Activated CD4-positive, alpha-beta memory T cell treated with anti-CD3 and anti-CD28 coated beads for 36 hours (primary cell): ENCODE measurements at places on chromosomes 2 and 18.

DNA sequence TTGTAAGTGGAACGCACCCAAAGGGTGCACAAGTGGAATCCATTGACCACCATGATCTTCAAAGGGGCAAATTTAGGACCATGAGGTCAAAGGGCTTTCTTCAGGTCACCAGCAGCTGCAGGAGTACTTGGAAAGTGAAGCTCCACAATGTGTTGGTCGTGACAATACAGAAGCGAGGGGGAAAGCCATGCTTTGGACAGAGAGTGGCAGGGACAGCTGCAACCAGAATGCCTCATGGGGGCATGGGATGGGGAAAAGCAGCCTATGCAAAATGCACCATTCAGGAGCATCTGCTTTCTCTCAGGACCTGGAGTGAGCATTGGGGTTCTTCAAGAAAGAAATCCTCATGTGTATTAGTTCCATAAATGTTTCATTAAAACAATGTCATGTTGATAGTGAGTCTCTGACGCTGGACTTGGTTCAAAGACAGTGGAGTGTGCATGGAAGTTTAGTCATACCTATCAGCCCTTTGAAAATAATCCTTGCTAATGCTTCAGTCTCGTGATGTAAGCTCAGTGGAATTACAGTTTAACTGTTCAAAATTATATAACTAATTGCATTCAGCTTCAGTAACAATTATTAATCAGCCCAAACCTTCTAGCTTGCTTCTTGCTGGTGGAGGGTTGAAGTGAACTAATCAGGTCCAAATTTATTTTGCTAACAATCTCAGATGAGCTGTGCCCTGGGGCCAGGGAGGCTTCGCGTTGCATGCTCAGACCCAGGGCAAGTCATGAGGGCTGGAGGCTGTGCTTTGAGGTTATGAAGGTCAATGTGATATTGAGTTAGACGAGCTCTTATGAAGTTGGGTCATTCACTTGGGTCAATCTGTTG is 41.6 kb downstream of the ACKR3 start:
- DNase-seq = no peak

DNA sequence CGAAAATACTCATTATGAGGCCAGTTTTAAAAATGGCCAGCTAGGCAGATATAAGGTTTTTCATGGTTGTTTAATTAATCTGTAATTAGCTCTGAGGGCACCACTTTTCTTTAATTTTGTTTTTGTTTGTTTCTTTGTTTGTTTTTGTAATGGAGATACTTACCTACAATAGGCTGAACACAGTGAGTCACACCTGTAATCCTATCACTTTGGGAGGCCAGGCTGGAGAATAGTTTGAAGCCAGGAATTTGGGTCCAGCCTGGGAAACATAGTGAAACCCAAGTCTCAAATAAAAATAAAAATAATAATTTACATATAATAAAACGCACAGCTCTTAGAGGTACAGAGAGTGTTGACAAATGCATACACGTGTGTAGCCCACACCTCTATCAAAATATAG is 56.8 kb upstream of the MSH2 start:
- DNase-seq = no peak

- DNase-seq = no peak
Measured at GRCh38 chr2:230691005-230691647, 21.5 kb upstream of the CAB39 start.

- no peak for DNase-seq
Measured at GRCh38 chr2:128783193-128783671, 464.6 kb upstream of the HS6ST1 start.

GRCh38 chr2:113361051-113361450 is 76.4 kb upstream of the ZNG1B start:
- DNase-seq = no peak

DNA sequence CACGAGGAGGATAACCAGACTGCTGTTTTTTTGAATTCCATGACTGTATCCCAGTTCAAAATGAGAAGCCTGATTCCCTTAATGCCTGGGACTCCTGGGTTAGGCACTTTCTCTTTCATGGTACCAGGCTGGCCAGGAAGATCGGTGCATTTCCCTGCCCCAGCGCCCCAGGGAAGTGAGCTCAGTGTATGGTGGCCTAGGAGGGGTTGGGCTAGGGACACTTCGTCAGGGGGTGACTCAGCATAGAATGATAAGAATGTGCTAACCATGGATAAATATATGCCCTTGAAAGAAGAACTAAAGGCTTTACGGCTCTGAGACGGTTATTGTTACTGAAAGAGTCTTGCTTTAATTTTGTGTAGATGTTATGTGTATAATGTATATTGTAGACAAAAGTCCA is 27.5 kb upstream of the FAM237A start:
- no peak for DNase-seq

- DNase-seq = peak; percentile 46
Measured at GRCh38 chr2:134319596-134320254, 65.9 kb downstream of the MGAT5 start.

GRCh38 chr18:25279961-25280360 is 72.0 kb downstream of the ZNF521 start:
- DNase-seq = no peak

DNA sequence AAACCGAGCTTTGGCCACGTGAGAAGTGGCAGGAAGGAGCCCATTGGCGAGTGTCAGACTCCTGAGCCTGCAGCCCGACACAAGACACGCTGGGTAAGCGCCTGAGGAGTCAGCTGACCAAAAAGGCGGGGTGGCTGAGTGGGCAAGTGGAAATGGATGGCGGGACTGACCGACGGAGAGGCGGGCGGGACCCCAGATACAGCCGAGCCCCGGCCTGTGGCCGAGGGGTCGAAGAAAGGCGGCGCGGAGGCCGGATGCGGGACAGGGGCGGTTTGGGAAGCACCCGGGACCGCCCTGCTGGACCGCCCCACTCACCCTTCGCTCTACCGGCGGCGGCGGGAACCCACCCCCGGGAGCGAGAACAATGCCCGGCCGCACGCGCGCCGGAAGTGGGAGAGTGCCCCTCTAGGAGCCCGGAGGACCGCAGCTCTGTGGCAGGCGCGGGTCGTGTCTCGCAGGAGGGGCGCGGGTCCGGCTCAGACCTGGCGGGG is 22.8 kb downstream of the ZSCAN30 start:
- DNase-seq = peak; percentile 75
